ENCODE measurements at places on chromosomes 1 and 21.

DNA sequence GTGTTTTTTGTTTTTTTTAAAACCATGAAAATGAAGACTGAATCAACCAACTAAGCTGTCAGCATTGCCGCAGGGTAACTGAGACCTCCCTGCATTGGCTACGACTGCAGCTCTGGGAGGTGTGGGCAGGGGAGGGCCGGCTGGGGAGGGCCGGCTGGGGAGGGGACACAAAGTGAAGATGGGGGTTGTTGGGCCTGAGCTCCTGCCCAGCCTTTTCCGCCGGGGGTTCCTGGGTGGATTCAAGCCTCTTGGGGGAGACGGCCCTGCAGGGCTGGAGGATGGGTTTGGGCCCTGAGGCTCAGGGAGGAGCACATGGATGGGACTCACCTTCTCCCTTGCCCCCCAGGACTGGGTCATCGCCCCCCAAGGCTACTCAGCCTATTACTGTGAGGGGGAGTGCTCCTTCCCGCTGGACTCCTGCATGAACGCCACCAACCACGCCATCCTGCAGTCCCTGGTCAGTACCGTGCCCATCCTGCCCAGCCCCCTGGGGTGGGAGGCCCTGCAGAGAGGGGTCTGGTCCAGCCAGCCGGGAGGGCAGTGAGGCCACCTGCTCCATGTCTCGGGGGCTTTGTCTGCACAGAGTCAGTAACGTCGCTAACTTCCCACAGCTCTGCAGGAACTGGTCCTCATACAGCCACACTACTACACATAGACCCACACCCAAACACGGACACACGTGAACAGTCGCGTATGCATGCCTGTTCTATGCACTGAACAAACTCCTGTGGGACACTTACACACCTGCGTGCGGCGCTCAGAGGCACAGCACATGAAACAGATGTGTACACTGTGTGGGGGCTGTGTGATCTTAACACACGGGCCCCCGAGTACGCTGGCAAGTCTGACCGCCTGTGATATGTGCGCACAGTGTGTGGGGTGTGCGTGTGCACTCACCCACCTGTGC lies 31.5 kb downstream of the BMP8A start:
- no peak for DNase-seq

DNA sequence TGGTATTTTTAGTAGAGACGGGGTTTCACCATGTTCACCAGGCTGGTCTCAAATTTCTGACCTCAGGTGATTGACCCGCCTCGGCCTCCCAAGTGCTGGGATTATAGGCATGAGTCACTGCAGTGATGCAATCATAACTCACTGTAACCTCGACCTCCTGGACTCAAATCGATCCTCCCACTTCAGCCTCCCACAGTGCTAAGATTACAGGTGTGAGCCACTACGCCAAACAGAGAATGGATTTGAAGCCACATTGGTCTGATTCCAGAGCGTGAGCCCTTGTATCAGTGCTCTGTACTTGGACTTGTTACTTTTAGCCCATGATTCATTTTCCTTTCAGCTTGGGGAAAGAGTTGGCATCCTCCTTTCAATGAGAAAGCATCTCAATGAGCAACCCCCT lies 14.9 kb upstream of the ZNF683 start:
- no peak for DNase-seq

DNA sequence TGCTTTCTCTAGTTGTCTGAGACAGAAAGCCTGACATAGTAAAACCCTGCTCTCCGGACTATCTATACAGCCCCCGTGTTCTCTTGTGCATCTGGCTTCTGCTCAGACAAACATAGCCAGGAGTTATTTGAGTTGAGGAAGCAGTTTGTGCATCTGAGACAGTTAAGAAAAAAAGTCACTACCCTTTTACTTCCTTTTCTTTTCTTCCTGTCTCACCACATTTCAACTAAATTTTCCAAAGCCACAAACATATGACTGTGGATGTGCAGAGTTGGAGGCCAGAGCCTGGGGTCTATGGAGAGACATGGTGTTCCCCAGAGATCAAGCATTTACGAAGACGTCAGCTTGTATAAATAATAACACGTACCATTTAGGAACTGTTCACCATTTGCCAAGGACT lies 158.5 kb upstream of the FGGY start:
- DNase-seq, result no peak

DNA sequence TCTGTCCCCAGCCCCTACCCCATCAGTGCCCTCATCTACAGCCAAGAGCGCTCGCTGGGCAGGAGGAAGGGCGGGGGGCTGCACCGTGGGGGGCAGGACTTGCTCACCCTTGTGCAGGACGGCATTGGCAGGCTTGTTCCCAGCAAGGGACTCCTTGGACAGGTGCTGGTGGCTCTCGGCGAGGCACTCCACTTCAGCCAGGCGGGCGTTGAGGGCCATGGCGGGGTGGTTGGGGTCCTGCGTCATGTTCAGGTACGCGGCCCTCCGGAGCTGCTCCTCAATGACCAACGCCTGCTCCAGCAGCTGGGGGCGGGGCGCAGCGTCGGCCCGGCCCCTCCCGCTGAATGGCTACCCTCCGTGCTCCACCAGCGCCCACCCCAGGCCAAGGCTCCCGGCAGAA lies 64.0 kb downstream of the KCNAB2 start:
- no peak for DNase-seq

- DNase-seq, result no peak
Observed at GRCh38 chr1:154434346-154435085, 29.4 kb downstream of the IL6R start.

DNA sequence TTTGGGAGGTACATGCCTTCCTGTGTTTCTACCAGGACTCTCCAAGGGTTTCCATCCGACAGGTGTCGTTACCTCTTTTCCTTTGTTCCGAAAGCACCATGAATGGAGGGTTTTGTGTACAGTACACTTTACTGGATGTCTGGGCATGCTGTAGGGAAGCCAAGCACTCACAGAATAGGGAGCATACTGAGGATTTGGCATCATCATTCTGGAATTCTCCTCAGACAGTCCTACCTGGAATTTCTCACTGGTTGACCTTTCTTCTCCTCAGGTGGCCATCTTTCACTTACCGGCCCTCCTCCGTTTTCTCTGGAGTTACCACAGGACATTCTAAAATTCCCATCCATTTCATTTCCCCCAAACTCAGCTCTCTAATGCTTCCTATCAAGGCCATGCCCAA lies 5.9 kb upstream of the MPL start:
- DNase-seq, result no peak

DNA sequence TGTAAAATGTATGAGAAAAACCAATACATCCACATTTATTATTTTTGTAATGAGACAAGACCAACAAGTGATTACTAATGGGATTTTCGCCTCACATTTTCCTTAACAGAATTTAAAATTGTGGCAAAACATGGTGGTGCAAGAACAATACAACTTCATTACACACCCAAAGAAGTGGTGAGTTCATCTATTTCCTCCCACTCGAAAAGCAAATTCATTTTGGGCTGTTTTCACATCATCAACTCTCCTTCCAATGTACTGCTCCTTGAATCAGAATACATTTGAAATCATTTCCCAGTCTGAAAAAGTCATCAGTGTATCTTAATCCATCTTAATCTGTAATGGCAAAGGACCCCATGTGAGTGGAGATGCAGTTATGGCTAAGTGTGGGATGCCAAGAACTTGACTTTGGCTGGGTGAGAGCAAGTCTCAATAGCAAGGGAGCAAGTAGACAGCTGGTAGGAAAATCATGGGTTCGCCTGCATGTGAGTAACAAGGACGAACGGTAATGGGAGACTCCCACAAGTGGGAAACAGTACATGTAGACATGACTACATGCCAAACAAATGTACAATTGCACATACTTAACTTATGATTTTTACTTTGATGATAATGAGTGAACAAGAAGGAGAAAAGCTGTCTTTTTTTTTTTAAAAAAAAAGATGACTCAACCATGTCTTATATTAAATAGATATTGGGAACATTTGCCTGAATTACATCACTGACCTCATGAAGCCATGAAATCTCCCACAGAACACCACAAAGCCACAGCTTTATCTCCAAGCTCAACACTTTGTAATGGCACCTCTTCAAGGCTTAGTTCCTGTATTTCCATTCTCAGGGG lies 46.0 kb downstream of the RUNX1 start:
- no peak for DNase-seq

GRCh38 chr1:208928349-208929010 lies 655.0 kb upstream of the CAMK1G start:
- DNase-seq, result no peak

DNA sequence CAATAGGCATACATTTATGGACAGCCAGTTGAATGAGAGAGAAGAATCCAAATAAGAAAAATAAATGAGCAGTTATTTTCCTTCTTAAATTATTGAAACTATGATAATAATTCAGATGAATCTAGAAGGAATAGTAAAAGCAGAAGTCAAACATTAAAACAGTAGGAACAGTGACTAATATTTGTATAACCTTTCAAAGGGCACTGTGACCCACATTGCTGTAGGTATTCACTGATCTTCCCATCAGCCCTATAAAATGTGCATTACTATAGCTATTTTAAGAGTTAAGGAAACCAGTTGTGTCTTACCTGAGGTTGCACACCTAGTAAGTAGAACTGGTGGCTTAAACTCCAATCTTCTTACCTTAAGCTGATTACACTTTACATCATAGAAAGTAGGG lies 102.8 kb upstream of the ARTN start:
- DNase-seq, result no peak

DNA sequence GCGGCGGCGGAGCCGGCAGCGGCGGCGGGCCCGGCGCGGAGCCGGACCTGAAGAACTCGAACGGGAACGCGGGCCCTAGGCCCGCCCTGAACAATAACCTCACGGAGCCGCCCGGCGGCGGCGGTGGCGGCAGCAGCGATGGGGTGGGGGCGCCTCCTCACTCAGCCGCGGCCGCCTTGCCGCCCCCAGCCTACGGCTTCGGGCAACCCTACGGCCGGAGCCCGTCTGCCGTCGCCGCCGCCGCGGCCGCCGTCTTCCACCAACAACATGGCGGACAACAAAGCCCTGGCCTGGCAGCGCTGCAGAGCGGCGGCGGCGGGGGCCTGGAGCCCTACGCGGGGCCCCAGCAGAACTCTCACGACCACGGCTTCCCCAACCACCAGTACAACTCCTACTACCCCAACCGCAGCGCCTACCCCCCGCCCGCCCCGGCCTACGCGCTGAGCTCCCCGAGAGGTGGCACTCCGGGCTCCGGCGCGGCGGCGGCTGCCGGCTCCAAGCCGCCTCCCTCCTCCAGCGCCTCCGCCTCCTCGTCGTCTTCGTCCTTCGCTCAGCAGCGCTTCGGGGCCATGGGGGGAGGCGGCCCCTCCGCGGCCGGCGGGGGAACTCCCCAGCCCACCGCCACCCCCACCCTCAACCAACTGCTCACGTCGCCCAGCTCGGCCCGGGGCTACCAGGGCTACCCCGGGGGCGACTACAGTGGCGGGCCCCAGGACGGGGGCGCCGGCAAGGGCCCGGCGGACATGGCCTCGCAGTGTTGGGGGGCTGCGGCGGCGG lies 1.0 kb downstream of the ARID1A start:
- peak; percentile 80 for DNase-seq

- DNase-seq, result no peak
Observed at GRCh38 chr21:42044871-42045495, 26.1 kb upstream of the UMODL1 start.

DNA sequence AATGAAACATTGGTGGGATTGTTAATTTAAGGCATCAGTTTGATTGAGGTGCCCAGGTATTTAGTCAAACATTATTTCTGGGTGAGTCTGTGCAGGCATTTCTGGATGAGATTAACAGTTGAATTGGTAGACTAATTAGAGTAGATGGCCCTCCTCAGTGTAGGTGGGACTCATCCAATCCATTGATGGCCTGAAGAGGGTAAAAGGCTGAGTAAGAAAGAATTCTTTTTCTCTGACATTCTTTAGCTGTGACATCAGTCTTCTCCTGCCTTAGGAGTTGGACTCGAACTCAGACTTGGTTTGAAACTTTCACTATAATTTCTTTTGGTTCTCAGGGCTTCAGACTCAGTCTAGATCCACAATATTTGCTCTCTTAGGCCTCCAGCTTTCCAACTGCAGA lies 59.6 kb upstream of the ADAMTS5 start:
- DNase-seq, result no peak

DNA sequence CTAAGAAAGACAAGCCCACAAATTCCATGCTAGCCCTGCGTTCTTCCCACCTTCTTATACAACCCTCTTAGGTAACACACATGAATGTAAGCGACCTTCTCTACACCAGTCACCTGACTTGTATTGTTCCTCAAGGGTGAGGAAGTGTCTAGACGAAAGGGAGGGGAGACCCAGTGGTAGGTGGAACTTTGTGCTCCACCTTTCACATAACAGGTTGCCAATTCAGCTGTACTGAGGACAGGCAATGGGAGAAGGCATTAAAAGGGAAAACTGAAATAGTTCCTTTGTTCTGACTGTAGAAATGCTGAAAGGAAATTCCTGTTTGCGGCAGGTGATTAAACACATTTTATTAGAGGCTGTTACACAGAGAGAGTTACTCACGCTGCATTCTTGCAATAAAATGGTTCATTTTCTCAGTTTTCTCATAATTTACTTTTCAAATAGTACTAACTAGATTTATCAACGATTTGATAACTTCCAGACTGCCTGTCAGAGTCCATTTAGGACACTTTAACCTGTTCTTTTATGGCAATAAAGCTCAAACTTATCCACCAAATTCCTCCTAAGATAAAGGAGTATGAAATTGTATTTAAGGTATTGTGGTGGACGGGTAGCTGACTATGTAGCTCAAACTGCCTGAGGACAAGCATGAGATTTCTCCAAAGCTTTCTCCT lies 17.8 kb upstream of the CHRM3 start:
- DNase-seq, result no peak

DNA sequence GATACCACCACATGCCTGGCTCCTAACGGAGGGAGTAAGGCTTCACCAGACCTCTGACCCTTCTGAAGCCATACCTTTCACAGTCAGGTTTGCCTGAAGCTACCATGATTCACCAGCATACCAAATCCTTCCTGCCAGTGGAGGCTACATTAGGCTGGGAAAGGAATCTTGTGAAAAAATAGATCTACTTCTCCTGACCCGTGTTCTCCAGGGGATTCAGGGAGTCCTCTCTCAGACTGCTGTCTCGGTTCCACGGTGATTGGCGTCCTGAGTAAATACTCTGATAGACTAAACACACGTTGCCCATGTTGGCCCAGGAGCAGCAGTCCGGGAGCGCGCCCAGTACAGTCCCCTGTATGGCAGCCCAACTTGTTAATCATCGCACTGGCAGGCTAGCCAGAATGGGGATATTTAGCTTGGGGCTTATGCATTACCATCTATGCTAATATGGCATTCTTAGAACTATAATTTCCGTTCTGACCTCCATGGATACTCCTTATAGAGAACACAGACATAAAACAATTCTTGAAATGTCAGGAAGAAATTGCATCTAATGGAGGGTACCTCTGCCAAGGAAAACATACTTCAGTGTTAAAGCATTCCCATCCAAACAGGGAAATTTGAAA lies 173.2 kb downstream of the ROR1 start:
- DNase-seq, result no peak
